ENCODE measurements at places on chromosomes 2 and 18.

GRCh38 chr18:44423814-44424644 is 256.7 kb upstream of the SETBP1 start:
- H3K4me1 ChIP-seq, result peaks cover 29% of the 10 kb centered on the region
- no peak overlapping the region for H3K4me3 ChIP-seq
- no peak for DNase-seq
- peak overlapping the region; percentile 89 for H3K27ac ChIP-seq
- H3K27me3 ChIP-seq, result no peaks in the 10 kb centered on the region
- peaks cover 7% of the 10 kb centered on the region for H3K36me3 ChIP-seq

GRCh38 chr18:45626330-45627203 is 11.3 kb downstream of the SLC14A2 start:
- H3K36me3 ChIP-seq, result no peaks in the 10 kb centered on the region
- H3K4me1 ChIP-seq, result peaks cover 19% of the 10 kb centered on the region
- peak overlapping the region; percentile 84 for H3K27ac ChIP-seq
- H3K27me3 ChIP-seq, result peaks cover 5% of the 10 kb centered on the region
- no peak overlapping the region for H3K4me3 ChIP-seq

- no peaks in the 10 kb centered on the region for H3K36me3 ChIP-seq
- no peak for DNase-seq
- no peak overlapping the region for H3K4me3 ChIP-seq
- H3K4me1 ChIP-seq, result peaks cover 10% of the 10 kb centered on the region
- H3K27me3 ChIP-seq, result peaks cover 36% of the 10 kb centered on the region
- no peak overlapping the region for H3K27ac ChIP-seq
Measured at GRCh38 chr2:31222071-31222470, 4.8 kb upstream of the CAPN14 start.

DNA sequence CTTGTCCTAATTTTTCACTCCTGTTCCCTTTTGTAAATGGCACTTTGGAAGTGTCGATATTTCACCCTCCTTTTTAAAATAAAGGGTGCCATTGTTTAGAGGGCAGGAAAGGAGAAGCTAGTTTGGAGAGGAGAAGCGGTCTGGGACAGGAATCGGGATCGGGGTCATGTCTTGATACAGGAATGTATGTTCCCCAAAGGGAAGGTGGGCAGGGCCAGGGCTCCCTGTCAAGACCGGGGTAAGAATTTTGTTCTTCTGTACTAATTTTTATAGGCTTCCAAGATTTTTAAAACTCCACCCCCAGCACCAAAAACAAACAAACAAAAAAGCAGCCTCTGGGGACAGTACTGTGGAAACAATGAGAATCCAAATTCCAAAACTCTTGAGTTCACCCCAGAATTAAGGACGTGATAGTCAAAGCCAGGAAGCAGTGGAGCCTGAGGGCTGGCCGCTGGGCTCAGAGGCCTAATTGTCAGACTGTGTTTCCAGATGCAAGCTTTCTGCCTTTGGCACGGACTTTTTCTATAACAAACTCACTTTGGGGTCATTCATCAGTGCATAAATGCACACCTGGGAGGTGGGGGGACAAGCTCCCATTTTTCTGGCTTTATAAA is 250.4 kb upstream of the SIX2 start:
- DNase-seq, result no peak
- peaks cover 23% of the 10 kb centered on the region for H3K27me3 ChIP-seq
- H3K4me1 ChIP-seq, result peaks cover 50% of the 10 kb centered on the region
- H3K27ac ChIP-seq, result no peak overlapping the region

DNA sequence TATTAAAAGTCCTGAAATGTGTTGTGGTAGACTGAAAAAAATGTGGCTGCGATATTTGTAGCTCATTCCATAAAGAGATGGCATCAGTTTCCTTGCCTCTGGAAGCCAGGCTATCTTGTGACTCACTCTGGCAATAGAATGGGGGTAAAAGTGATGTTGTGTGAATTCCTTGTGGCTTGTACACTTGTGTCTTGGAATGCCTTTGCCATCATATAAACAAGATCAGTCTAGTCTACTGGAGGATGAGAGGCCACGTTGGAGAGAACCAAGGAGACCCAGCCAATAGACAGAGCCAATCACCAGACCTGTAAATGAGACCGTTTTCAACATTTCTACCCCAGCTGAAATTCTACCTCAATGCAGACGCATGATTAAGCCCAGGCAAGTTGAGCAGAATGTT is 254.1 kb downstream of the TRIB2 start:
- no peak for DNase-seq
- no peak overlapping the region for H3K27ac ChIP-seq
- H3K4me3 ChIP-seq, result no peak overlapping the region
- H3K36me3 ChIP-seq, result no peaks in the 10 kb centered on the region
- no peaks in the 10 kb centered on the region for H3K27me3 ChIP-seq

DNA sequence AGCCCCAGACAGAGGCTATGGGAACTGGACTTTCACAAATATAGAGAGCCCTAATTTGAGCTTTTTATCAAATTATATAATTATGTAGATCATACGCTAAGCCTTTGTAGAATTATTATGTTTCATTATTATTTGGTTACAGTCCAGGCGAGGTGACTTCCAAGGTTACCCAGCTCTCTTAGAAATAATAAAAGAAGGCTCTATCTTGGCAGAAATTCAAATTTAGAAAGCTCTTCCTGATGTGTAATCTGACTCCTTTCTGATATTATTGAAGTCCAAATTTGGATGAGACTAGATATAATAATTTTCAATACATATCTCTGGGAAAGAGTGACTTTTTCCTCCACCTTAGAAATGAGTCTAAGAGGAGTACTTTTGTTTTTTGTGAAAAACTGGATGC is 4.8 kb upstream of the SLC38A11 start:
- no peak overlapping the region for H3K4me3 ChIP-seq
- H3K27ac ChIP-seq, result peak overlapping the region; percentile 61
- H3K4me1 ChIP-seq, result peaks cover 8% of the 10 kb centered on the region
- no peaks in the 10 kb centered on the region for H3K36me3 ChIP-seq
- no peaks in the 10 kb centered on the region for H3K27me3 ChIP-seq
- no peak for DNase-seq

- H3K27me3 ChIP-seq, result peaks cover 21% of the 10 kb centered on the region
- H3K36me3 ChIP-seq, result no peaks in the 10 kb centered on the region
- H3K4me3 ChIP-seq, result no peak overlapping the region
- no peaks in the 10 kb centered on the region for H3K4me1 ChIP-seq
- no peak overlapping the region for H3K27ac ChIP-seq
- DNase-seq, result no peak
Measured at GRCh38 chr2:108351889-108352288, 25.9 kb upstream of the SULT1C4 start.

DNA sequence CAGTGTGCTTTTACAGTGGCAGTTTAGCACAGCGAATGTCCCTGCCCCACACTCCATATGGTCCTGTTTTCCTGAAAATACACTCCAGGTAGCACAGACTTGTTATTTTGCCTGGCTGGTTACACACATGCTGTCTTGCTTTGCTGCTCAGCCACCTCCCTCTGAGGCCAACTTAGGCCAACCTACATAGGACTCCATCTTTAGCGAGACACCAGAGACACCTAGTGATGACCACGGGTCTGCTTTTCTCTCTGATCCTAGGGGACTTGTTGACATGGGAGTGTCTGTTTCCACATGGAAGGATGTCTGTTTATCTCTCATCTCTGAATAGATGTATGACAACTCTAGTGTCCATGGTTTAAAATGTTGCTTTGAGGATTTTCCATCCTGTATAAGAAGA is 43.3 kb downstream of the PLEKHB2 start:
- DNase-seq, result no peak
- no peaks in the 10 kb centered on the region for H3K27me3 ChIP-seq
- H3K27ac ChIP-seq, result no peak overlapping the region
- peaks cover 15% of the 10 kb centered on the region for H3K36me3 ChIP-seq

DNA sequence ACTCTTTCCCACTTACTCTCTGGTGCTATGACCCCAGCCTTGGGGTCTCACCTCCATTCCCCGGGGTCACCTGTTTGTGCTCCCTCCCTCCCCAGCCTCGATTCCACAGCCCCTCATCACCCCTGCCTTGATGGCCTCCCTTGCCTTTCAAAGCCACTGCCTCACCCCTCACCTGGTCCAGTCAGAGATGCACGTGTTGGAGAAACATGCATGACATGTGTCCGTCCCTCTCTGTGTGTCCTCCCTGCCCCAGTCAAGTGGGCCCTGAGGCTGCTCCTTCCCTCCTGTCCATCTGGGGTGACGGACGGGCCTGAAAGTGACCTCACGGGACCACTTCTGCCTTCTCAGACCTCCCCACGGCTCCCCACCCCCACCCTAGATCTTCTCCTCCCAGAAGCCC is 82.3 kb upstream of the TWIST2 start:
- DNase-seq, result no peak
- no peaks in the 10 kb centered on the region for H3K4me1 ChIP-seq
- peaks cover 82% of the 10 kb centered on the region for H3K27me3 ChIP-seq
- H3K4me3 ChIP-seq, result no peak overlapping the region
- no peaks in the 10 kb centered on the region for H3K36me3 ChIP-seq

DNA sequence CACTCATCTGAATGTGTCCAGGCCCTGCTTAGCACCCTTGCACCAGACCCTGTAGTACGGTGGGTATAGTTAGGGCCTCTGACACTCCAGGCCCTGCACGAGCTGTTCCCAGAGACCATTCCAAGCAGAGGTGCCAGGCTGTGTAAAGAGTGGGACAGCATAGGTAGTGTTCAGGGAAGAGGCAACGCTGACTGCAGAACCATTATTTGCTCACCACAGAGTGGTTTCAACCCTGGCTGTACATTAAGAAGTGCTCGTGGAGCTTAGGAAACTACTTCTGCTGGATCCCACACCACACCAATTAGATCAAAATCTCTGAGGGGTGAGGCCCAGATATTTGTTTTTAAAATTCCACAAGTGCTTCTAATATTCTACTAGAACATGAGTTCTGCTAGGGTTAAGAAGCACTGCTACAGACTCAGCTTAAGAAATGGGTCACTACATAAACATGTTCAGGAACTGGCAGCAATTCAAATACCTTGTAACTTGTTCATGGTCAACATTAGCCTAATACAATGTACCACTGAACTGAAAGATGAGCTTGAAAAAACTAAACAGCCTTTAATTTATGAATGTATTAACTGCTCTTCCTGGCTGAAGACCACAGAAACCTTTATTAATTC is 183.0 kb downstream of the MYO5B start:
- H3K4me3 ChIP-seq, result no peak overlapping the region
- peaks cover 8% of the 10 kb centered on the region for H3K4me1 ChIP-seq
- H3K36me3 ChIP-seq, result no peaks in the 10 kb centered on the region
- H3K27me3 ChIP-seq, result no peaks in the 10 kb centered on the region

All from mesothelial cell of epicardium (in vitro differentiated cells).